ENCODE measurements at places on chromosomes 2 and 18.

- DNase-seq, result no peak
Measured at GRCh38 chr2:190387422-190387821, 20.7 kb upstream of the MFSD6 start.

GRCh38 chr2:190996338-190996946, 17.5 kb downstream of the STAT1 start:
- DNase-seq, result peak; percentile 29

DNA sequence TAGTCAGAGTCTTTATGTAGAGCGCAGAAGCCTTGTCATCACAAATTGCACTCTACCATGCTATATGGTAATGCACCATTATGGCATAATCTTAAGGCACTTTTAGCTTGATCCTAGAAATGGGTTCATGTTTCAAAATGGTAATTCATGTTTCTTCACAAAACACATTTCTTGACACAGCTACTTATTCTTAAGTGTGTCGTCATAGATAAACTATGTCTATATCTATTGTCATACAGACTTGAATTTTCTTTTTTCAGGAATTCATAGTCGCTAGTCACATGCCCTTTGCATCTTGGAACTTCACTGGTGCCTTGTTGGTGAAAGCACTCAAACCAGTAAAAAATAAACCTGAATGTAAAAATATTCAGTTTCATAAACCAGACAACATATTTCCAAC, 1578.2 kb downstream of the LRP1B start:
- no peak for DNase-seq

- DNase-seq, result no peak
Measured at GRCh38 chr2:120712180-120712681, 23.4 kb upstream of the GLI2 start.

- no peak for DNase-seq
Measured at GRCh38 chr2:197673106-197673505, 2.3 kb downstream of the RFTN2 start.

- no peak for DNase-seq
Measured at GRCh38 chr2:104033399-104033798, 820.5 kb upstream of the POU3F3 start.

DNA sequence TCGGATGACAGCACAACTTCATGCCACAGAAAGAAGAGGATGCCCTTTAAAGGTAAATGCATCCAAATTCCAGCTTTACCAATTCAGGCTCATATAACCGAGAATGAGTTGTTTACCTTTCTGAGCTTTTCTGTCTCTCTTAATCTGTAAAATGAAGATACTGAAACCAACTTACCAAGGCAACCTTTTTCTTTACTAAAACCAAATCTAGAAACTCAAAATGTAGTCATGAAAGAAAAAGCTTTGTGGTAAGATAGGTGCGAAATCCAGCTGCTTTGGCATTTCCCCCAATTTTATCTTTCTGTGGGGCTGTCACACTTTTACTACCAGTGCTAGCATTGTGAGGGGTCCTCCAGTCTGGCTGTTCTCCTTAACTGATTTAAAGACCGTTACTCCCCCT, 240.4 kb downstream of the IKZF2 start:
- DNase-seq, result no peak

DNA sequence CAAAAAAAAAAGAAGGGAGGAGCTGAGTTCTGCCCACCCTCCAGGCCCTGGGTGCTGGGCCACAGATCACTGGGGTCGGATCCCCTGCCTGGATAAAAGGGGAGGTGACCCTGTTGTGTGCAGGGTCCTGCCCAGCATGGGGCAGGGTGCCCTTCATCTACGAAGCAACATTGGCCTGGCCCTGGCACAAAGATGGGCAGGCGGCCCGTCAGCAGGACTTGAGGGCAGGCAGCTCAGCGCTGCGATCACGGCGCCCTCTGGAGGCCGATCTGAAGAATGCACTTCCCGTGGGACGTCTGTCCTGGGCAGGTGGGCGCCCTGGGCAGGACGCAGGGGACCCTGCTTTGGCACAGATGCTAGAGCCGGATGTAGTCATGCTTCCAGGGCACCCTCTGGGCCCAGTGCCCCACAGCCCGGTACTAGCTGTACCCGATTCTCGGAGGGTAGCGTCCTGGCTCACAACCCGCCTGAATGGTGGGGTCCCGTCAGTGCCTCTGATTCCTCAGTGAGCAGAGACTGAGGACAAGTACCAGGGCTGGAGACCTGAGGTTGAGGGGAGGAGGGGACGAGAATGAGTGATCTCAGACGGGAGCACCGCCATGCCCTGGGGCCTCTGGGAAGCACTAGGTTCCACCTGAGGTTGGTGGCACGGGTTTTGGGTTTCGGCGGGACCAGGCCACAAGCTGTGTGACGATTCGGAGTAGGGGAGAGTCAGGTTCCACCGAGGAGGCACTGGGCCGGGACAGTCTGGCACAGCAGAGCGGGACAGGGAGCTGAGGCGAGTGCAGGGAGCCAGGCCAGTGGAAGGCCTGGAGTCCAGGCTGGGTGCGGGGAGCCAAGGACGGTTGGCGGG, 18.0 kb downstream of the ARID5A start:
- DNase-seq, result peak; percentile 75

GRCh38 chr2:224040753-224041152, 1.7 kb upstream of the SERPINE2 start:
- no peak for DNase-seq

All from GM12892 (cell line).